ENCODE measurements at places on chromosomes 12 and 14. TPM values are rescaled to one million over a fixed set of nuclear protein-coding genes. Genes with fewer than 3 reads are reported as not detected.
A peak's percentile ranks its signal among the peaks of the same experiment; 100 is the strongest.

The BMP4 gene
- total RNA-seq: 64.3 TPM

The TAS2R7 gene
- not detected for total RNA-seq

The A2M gene
- 1.4 TPM for total RNA-seq

The ALDH2 gene
- 69.0 TPM for total RNA-seq

The BLOC1S1 gene
- total RNA-seq: 62.4 TPM

GRCh38 chr14:101473045-101473729 lies 88.1 kb upstream of the DIO3 start:
- DNase-seq: no peak

- DNase-seq: no peak
Measured at GRCh38 chr12:98741196-98741555, 96.1 kb downstream of the APAF1 start.

DNA sequence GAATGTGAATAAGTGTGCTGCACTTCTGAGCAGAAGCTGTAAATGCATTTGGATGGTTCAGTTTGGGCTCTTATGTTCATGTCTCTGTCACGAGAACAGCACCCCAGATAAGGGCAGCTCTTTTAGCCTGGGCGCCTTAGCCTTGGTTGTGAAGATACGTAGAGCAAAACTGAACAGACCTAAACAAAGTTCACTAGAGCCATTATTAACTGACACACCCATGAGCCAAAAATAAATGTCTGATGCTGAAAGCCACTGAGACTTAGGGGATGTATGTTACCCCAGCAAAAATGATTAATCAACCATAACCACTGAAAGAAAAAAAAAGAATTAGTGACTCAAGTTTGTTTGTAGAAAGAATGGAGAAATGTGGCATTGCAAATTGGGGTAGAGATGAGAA lies 343.4 kb downstream of the BCAT1 start:
- no peak for DNase-seq

GRCh38 chr14:20499108-20499507 lies 6.2 kb upstream of the RNASE10 start:
- peak; percentile 43 for DNase-seq

DNA sequence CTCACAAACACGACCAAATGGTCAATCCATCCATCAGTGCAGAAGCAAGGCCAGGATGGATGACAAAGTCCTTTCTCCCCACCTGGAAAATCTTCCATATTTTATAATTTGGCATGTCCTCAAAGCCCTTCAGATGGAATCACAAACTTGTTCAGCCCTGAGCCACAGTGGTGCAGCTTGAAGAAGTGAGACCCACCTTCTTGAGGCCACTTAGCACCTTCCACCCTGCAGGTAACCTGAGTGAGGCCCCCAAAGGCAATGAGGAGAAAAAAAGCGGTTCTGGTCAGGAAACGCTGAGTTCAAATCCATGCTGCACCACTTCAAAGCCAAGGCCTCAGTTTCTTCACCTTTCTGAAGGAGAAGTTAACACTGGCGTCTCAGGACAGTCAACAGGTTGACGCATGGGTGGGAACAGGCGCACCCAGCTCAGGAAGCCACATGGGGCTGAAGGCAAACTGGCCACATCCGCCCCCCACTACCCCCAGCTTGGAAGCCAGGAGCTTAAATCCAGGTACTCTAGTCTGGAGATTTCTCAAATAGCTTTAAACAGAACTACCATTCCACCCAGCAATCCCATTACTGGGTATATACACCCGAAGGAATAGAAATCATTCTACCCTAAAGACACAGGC lies 320.4 kb downstream of the BCL11B start:
- DNase-seq: no peak

DNA sequence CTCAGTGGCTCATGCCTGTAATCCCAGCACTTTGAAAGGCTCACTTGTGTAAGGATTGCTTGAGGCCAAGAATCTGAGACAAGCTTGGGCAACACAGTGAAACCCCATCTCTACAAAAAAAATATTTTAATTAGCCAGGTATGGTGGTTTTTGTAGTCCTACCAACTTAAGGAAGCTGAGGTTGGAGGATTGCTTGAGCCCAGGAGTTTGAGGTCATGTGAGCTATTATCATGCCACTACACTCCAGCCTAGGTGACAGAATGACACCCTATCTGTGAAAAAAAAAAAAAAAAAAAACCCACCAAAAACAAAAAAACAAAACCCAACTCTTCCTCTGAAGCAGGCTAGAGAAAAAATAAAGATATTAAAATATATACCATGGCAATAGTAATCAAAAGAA lies 41.2 kb downstream of the TMEM116 start:
- DNase-seq: no peak

DNA sequence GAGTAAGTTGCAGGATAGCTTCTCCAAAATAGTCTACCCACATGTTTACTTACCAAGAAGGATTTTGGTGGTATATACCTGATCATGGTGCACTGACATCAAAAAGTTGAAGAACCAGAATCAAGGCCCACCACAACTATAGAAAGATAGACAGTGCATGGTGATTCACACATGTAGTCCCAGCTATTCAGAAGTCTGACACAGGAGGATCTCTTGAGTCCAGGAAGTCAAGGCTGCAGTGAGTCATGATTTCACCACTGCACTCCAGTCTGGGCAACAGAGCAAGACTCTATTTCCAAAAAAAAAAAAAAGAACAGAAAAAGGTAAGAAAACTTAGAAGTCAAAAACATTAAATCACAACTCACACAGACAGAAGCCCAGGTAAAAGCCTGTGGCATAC lies 422.2 kb upstream of the FOXG1 start:
- peak; percentile 44 for DNase-seq

DNA sequence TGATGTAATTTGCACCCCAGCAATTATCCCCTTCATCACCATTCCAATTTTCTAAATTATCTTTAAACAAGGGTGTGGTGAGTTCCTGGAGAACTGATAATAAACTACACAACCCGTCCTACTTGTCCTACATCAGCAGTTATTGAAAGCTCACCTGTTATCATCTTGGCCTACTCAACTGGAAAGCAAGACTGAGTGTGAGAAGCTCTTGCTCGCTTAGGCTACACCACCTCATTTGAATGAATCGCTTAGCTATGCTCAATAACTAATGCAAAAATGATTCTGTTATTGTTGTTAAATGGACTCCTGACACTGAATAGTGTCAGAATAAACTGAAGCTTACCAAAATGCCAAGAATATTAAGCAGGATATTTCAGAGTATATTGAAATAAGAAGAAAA lies 115.4 kb upstream of the BTG1 start:
- no peak for DNase-seq

- DNase-seq: no peak
Measured at GRCh38 chr12:54471793-54472192, 1.6 kb downstream of the GTSF1 start.

- no peak for DNase-seq
Measured at GRCh38 chr12:57753756-57754337, 1.1 kb upstream of the MARCHF9 start.

DNA sequence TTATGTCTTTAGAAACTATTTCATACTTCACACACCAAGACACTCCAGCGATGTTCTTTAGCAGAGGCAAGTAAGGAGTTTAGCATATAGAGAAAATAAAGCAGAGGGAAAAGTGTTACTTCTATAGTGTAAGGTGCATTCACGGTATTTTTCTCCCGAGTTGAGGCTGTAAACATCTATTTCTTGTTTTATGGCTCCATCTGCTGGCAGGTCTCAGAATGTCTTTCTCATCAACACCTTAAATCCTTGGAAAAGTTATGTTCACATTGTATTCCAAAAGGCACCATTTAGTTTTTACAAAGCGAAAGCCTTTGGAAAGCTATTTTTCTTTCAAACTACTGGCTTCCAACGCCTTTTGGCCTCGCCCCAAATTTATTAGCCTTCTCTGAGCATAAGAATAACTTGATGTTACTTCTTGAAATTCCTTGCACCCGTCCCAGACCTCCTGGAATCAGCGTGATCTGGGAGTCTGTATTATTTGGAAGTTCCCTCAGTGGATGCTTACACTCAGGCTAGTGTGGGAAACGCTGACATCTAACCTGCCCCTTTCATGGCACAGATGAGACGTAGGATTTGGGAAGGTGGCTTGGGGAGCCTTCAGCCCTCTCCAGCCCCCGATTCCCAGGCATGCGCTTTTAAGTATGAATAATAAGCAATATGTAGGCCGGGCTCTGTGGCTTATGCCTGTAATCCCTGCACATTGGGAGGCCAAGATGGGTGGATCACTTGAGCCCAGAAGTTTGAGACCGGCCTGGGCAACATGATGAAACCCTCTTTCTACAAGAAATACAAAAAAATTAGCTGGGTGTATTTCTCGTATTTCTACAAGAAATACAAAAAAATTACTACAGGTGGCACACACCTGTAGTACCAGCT lies 1.9 kb upstream of the PIWIL1 start:
- DNase-seq: peak; percentile 10

GRCh38 chr12:109671502-109671901 lies 42.1 kb upstream of the FAM222A start:
- DNase-seq: no peak

- peak; percentile 13 for DNase-seq
Measured at GRCh38 chr12:58443273-58443980, 476.9 kb downstream of the LRIG3 start.

DNA sequence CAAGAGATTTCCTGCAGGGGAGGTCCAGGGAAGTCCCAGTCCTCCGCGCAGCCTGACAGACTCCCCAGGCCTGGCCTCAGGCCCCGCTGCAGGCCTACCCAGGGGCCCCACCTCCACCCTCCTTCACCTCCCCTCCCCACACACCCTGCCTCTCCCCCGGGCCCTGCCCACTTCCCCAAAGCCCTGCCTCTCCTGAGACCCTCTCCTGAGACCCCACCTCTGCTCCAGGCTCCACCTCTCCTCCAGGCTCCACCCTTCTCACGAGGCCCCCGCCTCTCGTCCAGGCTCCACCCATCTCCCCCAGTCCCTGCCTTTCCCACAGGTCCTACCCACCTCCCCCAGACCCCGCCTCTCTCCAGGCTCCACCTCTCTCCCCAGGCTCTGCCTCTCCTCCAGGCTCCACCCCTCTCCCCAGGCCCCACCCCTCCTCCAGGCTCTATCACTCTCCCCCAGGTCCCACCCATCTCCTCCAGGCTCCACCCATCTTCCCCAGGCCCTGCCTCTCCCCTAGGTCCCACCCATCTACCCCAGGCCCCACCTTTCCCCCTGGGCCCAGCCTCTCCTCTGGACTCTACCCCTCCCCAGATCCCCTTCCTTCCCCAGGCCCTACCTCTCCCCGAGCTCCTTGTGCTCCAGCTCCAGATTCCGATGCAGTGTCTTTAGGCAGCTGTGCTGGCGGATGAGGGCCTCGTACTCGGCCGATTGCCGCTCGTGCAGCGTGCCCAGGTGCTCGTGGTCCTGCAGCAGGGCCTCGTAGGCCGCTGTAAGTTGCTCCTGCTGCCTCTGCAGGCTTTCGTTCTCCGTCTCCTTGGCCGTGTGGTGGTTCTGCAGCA lies 58.8 kb upstream of the GPR68 start:
- DNase-seq: no peak

DNA sequence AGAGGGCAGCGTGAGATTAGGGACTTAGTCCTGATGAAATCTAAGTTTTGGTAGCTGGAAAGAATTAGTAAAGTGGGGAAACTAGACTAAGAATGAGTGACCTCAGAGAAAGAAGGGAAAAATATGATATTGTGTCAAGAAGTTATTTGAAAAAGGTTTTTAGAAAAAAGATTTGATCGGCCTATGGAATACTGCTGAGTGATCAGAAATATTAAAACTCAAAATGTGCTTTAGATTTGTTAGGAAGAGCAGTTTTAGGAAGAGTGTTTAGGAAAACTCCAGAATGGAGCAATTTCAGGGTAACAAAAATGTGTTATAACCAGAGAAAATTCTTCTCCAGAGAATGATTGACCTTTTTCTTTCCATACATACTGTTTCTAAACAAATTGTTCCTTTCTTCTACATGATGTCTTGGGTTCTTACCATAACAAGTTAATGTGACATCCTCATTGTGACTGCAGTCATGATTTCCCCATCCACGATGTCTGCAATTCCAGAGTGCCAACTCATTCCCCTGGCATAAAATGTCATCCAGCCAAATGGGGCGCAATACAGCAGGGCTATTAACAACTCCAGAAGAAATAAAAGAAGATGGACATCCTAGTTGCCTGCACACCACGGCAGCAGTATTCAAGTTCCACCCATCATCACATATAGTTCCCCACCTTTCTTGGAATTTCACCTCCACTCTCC lies 11.8 kb downstream of the CD163L1 start:
- DNase-seq: no peak
